ENCODE measurements at places on chromosomes 7 and 10. TPM values are rescaled to one million over a fixed set of nuclear protein-coding genes. Genes with fewer than 3 reads are reported as not detected.
A peak's percentile ranks its signal among the peaks of the same experiment; 100 is the strongest.

ABLIM1 gene
- 56.8 TPM for polyA plus RNA-seq

TEX47 gene
- not detected for polyA plus RNA-seq

UBTD1 gene
- polyA plus RNA-seq: 12.1 TPM

FGFBP3 gene
- 1.5 TPM for polyA plus RNA-seq

DNA sequence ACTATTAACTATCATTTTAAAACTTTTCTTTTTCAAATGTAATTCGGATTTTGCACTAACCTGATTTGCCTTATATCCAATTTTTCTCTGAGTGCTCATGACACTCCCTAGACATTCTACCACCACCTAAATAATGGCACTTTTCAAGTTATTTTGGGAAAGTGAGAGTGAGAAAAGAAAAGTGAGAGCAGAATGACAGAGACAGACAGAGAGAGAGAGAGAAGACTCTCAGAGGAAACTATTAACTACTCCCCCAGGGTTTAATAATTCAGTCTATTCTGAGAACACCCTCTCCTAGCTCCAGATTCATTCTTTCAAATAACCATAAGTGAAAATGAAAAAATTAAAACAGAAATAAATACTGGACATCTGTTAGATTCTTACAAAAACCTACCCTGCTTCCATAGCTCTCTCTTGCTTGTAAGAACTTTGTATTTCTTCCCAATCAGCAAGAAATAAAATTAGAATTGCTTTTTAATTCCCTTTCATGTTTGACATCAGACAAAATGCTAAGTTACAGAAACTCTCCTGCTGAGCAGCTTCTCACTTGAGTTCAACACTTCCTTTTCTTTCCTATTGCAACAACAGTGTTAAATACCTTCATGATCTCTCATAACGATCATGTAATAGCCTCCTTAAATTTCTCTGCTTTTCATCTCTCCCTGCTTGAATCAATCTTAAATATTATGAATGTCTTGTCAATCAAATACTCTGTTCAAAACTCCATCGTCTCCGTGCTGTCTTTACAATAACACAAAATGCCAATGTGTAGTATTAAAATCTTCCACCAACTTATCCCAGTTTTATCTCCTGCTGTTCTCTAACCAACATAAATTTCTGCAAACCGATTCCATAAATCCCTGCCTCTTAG is 191.7 kb downstream of the SEMA3E start:
- no peak for DNase-seq

GRCh38 chr7:112880818-112881418 is 90.7 kb upstream of the TMEM168 start:
- peak; percentile 20 for DNase-seq

GRCh38 chr7:69858471-69858870 is 260.2 kb downstream of the AUTS2 start:
- DNase-seq: no peak

DNA sequence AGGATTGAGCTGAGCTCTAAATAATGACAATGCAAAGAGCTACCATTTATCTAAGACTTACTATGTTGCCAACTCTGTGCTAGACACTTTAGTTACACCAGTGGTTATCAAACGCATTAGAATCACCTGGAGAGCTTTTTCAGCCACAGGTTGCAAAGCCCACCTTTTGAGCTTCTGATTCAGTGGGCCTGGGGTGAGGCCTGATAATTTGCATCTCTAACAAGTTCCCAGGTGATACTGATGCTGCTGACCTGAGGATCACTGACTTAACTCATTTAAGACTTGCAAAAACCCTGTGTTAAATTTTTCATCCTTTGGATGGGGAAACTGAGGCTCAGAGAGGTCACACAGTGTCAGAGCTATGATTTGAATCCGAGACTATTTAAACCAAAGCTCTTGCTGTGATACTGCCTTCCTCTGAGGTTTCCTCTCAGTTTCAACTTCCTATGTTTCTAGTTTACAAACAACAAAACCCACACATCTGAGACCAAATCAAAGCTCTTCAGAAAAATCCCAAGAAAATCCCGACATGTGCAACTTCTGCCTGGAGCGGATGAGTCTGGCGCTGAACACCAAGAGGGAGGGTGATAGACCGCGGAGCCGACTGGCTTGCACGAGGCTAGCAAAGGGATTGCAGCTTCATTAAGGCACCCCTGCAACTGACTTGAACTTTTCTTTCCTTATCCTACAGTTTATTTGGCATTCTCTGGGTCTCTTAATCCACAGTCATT is 124.9 kb downstream of the CYP26A1 start:
- DNase-seq: peak; percentile 60

DNA sequence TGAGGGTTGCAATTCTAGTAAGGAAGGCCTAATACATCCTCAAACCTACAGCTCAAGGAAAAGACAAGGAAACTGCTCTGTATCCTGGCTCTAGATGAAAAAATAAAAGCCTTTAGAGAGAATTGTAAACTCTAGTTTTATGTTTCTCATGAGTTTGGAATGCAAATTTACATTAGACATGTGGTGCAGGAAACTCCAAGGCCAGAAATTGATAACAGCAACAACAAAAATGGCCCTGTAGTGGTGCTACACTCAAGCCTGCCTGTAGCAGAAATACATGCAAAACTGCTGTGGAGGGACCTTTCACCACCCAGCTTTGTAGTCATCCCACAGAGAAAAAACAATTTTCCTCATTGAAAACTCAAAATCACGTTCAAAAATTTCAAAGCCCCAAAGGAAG is 546.7 kb upstream of the LRRN3 start:
- DNase-seq: no peak

GRCh38 chr7:27169658-27170425 is 4.3 kb downstream of the HOXA10 start:
- no peak for DNase-seq

- DNase-seq: no peak
Observed at GRCh38 chr10:93357680-93358079, 124.5 kb downstream of the MYOF start.

DNA sequence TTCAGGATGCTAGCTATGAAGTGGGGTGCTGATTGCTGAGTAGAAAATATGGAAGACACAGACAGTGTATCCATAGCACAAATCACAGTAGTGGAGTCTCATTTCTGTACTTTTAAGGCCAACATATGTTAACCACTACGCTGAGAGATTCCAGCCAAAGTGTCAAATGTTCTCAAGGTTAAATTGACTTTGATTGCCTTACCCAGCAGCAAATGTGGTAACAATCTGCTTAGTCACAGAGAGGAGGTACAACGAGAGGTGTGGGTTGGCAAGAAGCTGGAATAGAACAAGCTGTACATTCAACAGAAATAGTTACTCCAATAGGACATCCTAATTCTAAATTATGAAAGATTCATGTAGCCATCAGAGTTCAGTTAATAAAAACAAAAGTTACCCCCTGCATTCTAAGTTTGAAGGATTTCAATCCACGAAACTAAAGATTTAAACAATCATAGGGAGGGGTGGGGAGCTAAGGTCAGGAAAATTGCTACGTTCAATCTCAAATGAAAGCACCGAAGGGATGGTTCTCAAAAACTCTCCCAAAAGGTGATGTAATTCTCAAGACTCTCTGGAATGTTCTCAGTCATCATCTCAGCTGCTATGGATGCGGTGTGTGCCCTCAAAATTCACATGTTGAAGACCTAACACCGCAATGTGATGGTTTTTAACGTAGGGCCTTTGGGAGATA is 137.0 kb downstream of the ETV1 start:
- DNase-seq: no peak

- peak; percentile 21 for DNase-seq
Observed at GRCh38 chr10:787933-788651, 98.6 kb upstream of the DIP2C start.

DNA sequence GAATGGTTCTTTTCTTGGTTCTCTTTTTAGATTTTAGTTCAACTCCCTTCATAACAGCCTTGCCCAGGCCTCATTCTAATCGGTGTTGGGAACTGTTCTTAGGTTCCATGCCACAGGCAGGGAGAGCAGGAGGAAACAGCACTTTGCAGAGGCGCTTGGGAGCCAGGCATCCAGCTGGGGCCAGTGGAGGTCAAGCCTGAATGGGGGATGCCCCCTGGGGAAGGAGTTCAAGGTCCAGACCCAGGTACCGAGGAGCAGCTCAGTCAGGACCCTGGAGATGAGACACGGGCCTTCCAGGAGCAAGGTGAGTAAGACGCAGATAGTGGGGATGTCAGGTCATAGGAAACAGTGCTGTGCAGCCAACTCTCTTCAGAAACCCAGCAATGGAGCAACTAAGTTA is 4.5 kb downstream of the ZSCAN25 start:
- no peak for DNase-seq

GRCh38 chr10:68047122-68047521 is 28.0 kb downstream of the HERC4 start:
- DNase-seq: no peak

DNA sequence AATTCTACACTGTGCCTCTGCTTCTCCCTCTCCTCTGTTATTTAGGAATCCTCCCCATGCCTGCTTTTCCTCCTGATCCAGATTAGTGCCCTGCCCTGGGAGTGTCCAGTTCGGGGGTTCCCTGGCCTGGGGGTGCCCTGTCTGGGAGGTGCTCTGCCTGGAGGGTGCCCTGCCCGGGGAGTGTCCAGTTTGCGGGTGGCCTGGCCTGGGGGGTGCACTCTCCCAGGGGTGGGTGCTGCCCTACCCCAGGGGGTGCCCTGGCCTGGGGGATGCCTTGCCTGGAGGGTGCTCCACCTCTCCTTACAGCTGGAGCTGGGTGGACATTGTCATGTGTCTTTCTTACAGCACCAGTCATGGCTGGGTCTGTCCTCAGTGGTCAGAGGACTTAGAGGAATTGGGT is 20.2 kb downstream of the RAMP3 start:
- no peak for DNase-seq

DNA sequence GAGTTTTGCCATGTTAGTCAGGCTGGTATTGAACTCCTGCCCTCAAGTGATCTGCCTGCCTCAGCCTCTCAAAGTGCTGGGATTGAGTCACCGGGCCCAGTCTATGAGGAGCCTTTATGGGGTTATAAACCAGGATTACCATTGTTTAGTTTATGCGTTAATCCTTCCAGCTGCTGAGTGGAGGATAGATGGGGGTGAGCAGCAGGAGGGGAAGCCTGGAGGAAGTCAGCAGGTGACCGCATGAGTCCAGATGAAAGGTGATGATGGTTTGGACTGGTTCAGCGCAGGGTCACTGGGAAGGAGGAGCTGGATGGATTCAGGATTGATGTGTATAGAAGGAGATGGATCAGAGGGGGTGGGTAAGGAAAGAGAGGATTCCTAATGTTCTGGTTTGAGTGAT is 197.1 kb downstream of the ADAM12 start:
- no peak for DNase-seq

GRCh38 chr10:36416513-36416912 is 708.9 kb upstream of the ANKRD30A start:
- no peak for DNase-seq

GRCh38 chr7:27248911-27249723 is 6.5 kb downstream of the EVX1 start:
- no peak for DNase-seq

- DNase-seq: no peak
Observed at GRCh38 chr7:13603661-13604060, 385.8 kb downstream of the ETV1 start.

DNA sequence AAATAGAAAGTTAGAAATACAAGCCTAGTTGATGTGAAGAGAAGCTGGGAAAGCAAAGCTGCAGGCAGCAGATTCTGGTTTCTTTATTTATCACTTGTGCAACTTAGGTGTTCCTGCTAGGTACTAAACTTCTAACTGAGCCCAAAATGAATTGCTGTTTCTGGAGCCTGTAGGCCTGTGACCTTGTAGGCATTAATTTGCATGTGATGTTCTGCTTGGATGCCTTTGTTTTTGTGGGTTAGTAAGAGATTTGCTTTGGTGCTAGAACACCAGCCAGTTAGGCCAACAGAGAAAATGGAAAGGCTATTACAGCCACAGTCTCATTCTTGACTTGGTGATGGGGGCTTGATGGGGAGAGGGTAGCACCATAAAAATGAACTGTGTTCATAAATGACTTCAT is 370.7 kb downstream of the PPP1R3A start:
- DNase-seq: no peak

All from muscle of arm (tissue), 14 donors.